Stimulated activated CD4-positive, alpha-beta T cell treated with anti-CD3 and anti-CD28 coated beads, Interleukin-4, amount 100 ng/mL, for 4 hours (primary cell): ENCODE measurements at places on chromosomes 2 and 18.

DNA sequence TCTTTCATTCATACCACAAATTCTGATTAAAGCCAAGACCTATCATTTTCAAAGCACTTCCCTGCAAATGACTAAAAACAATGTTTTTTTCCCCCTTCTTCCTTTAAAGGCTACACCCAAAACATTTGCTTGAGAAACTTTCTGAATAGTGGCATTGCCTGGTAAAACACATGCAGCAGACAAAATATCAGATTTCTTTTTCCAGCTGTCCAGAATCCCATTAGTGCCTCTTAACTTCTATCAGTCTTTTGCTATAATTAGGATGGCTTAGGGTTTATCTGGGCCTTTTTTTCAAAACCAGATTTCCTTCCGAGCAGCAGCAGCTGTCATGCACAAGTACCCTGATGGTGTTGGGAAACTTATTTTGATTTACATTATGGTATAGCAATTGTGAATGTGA is 50.6 kb downstream of the ALPK2 start:
- no peak for DNase-seq

GRCh38 chr18:44730803-44731529 is 50.3 kb downstream of the SETBP1 start:
- no peak for DNase-seq

GRCh38 chr2:148719941-148720436 is 75.4 kb downstream of the EPC2 start:
- DNase-seq, result no peak

DNA sequence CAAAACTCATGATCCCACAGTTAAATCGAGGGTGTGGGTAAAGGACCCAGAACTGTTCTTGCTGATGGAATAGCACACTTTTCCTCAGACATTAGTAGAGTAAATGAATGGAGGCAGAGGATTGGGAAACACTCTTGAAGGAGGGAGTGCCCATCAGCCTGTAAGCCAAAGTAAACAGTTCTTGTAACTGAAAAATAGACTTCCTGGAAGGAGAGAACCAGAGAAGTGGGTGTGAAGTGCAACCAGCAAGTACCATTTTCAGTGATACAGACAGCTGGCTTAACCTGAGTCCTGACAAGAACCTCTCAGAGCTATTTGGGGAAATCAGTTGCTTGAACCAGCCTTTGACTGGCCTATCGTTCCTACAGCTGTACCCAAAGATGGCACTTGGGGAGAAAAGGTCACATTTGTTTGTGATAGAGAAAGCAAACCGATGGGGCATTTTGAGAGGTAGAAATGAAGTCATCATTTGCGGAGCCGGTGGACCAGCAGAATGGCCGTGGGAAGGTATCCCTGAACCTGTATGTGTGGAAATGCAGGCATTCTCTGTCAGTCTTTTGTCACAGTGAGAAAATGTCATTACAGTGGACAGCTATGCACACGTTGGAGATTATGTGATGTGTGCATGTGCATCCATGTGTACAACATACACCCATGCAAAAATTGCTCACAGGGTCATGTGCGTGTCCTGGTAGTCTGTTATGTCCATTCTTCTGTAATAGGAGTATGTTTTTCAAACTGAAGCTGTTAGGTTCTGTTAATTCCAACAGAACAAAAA is 17.8 kb downstream of the CRIM1 start:
- no peak for DNase-seq

- DNase-seq, result no peak
Measured at GRCh38 chr2:140526575-140526974, 1604.2 kb downstream of the LRP1B start.

DNA sequence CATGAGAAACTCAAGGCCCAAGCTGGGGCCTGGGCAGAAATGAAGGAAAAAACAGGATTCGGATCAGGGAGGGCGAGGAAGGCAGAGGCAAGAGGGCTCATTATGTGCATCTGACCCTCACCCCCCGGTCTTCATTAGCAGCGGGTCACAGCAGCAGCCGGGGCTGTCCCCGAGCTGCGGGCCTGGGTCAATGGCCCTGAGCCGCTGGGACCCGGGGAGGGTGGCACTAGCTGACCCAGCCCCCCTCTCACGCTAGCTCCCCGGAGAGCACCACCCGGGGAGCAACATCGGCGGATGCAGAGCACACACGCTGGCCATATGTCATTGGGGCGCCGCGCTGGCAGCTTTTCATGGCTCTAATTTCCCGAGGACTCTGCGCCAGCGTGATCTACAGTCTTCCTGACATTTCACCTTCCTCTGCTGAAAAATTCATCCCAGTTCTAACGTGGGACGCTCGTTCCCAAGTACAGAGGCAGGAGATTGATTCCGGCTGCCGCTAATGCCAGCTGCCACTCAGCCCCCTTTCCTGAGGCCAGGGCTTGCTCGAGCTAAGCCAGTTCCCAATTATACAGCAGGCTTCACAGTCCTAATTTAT is 63.7 kb downstream of the EIPR1 start:
- DNase-seq, result no peak

DNA sequence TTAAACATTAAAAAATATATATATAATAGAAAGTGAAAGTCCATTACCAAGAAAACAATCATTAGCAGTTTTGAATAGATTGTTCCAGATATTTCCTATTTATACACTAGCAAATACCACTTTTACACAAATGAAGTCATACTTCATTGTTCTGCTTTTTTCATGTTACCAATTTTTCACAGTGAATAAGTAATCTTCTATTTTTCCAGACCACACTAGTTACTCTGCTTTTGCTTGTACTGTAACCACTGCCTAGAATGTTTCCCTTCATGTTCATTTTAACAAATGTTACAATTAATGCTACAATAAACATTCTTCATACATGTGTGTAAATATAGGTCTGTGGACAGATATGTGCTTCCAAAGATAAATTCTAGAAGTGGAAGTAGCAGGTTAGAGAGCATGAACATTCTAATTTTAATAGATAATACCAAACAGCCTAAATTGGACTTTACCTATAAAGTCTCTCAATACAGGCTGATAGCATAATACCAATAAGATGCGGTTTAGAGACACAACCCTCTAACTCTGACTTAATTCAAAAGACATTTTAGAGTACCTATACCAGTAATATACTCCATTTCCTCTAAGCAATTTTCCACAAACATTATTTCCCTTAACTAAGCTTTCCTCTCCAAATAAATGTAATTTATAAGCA is 17.0 kb downstream of the ITSN2 start:
- no peak for DNase-seq

GRCh38 chr2:121490584-121491133 is 40.0 kb upstream of the RNU4ATAC start:
- DNase-seq, result no peak

DNA sequence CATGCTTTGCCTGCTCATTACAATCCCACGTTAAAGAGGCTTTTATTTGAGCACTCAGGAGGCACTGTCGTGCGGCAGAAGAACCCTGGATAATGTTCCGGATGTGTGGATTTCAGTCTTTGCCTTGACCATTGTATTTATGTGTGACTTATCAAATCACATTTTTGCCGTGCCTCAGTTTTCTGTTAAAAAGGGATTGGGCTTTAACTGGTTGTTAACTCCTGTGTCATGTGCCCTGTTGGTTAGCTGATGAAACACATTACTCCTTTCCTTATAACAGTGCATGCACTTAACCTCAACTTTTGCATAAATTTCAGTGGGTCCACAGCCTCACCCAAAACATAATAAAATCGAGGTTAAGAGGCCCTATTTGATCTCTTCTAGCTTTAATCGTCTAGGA is 52.7 kb downstream of the NAB1 start:
- DNase-seq, result no peak

DNA sequence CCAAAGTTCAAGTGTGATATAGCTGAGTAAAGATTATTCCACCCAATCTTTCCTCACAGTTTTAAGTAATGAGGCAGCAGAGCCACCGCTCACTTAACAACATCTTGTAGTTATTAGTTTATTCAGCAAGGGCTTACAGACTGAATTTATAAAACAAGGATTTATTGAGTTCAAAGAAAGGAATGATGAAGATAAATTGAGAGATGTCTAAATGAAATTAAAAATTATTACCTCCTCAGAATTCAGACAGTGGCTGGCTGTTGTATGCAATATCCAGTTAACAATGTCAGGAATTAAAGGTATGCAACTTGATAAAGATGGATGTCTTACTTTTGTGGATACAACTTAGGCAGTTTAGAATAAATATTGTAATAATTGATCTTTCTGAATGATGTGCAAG is 927.3 kb upstream of the CDH2 start:
- DNase-seq, result no peak

- DNase-seq, result no peak
Measured at GRCh38 chr2:233446606-233447305, 92.5 kb downstream of the DGKD start.

DNA sequence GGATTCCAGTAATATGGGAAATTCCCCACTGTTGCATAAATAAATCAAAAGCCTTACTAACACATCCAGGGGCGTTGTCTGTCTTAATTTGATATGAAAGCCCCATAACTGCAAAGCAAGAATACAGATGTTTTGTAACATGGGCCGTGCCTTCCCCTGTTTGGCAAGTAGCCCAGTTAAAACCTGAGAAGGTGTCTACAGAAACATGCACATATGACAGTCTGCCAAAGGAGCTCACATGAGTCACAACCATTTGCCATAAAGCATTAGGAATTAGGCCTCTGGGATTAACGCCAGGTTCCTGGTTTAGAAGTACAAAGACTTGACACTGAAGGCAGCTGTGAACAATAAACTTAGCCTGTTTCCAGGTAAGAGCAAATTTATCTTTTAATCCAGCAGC is 43.1 kb upstream of the LONRF2 start:
- no peak for DNase-seq

GRCh38 chr2:22897428-22897827 is 487.6 kb upstream of the KLHL29 start:
- DNase-seq, result no peak

DNA sequence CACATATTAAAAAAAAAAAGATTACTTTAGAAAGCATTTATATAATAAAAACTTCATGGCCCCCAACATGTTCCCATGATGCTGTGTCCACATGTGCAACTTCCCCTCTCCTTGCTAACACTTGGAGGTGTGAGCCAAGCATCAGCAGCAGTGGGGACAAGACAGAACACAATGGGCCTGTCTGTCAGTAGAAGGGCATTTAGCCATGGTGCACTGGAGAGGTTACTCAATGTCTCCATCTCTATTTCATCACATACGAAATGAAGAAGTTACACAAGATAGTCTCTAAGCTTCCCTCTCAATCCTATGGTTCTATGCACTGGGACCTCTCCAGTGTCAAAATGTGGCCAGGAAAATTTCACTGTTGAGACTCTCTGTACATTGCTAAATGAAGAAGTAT is 2.5 kb downstream of the VIT start:
- DNase-seq, result no peak

GRCh38 chr2:6417050-6417449 is 448.7 kb downstream of the CMPK2 start:
- DNase-seq, result no peak

DNA sequence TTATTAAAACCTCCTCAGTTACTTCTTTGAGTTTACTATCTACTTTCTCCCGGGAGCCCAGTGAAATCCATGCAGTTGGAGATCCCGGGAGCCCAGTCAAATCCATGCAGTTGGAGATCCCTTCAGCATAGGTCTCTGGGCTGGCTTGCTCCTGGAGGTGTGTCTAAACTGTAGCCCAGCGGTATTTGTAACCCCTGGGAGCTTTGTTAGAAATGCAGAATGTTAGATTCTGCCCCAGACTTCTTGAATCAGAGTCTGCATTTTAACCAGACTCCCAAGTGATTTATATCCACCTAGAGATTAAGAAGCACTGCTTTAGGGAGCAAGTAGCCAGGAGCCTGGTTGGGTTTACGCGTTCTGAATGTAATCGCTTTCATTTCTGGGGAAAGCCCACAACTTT is 54.5 kb downstream of the ARHGAP28 start:
- DNase-seq, result no peak

DNA sequence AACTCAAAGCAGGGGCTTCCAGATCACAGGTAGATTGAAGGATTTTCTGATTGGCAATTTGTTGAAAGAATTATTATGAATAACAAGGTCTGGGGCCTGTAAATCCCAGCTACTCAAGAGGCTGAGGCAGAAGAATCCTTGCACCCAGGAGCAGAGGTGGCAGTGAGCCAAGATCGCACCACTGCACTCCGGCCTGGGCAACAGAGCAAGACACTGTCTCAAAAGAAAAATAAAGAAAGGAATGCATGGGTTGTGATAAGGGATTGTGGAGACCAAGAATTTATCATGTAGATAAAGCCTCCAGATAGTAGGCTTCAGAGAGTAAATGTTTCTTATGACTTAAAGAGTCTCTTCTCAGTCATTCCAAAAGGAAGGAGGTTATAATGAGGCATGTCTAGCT is 35.8 kb upstream of the DYNAP start:
- no peak for DNase-seq

GRCh38 chr2:184654945-184655344 is 56.6 kb downstream of the ZNF804A start:
- DNase-seq, result no peak

DNA sequence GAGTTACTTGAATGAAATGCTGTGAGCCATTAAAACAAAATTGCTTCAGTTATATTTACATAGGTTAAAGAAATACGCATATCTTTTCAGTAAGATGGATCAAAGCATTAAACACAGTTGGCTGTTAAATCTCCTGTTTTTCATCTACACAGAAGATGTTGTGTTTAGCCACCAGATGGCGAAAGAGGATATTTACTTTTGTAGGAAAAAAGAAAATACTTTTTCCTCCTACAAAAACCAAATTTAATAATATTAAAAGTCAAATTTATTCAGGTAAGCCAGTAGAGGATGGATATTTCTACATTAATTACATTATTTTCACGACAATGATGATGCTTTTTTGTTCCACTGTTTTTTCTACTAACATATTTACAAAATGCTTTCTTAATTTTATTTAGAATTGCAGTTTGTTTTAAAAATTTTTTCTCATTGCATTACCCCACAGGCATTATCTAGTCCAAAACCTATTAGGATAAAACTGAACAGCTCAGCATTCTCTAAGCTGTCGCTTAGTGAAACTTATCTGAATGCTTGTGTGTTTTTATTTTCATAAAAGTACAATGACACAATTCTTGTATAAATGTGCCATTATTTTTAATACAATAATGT is 173.7 kb downstream of the ASXL3 start:
- no peak for DNase-seq

DNA sequence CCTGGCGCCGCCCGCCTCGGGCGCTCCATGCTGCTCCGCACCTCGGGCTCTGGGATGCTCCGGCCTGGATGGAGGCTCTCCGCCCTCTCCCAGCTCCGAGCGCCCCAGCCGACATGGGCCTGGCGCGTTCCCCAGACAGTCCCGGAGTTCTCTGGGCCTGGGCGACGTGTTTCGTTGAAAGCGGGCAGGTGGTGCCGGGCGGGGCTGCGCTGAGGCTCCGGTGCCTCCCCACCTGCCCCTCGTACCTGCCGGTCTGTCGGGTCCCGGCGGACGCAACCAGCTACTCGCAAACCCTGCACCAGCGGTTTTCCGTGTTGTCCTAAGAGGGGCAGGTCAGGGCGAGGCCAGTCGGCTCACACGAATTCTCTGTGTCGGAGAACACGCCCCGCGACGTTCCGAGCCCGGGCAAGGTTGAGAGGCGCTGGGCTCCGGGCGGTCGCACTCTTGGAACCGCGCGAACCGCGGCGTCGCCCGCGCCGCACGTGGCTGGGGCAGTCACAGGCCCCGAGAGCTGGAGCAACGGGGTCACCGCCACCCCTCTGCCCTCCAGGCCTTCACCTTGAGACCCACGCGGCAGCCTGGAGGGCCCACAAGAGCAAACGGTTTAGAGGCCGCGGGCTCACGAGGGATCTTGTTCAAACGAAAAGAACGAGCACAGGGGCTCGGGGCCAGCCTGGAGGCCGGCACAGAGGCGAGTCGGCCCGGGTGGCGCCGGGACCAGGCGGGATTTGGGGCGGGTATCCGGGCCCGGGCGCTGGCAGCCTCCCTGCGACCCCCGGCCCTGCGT is 4.2 kb upstream of the SIX2 start:
- no peak for DNase-seq
